Stimulated activated CD8-positive, alpha-beta memory T cell treated with anti-CD3 and anti-CD28 coated beads, Interleukin-2, amount 100 ng/mL, for 1 hour (primary cell): ENCODE measurements at places on chromosomes 7 and 10.

GRCh38 chr10:36038316-36038955 lies 396.3 kb upstream of the FZD8 start:
- DNase-seq = no peak

DNA sequence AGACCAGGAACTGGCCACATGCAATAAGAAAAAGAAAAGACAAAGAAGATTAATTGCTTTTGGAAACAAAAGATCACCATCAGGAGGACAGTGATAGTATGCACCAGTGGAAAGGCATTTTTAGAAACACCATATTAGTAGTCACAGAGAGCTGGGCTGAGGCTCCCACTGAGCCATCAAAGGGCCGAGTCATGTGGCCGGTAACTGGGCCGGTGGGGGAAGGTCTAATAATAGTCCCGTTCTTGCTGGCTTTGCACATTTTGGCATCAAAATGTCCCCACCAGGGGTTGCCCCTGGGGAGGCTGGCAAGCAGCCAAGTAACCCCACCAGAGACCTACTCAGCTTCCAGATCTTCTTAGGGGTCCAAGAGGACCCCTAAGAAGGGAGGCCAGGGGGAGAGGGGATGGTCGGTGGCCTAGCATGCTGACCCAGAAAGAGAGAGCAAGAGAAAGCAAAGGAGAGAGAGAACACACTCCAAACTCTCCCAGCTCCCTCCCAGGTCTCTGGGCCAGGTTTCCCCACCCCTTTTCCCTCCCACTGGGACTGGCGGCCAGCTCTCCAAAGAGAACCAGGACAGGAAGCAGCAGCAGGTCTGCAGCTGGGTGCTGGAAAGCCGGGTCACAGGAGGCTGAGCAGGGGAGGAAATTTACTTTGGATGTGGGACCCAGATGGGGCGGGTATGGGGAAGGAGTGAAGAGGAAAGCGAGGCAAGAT lies 70.2 kb upstream of the FGFR2 start:
- no peak for DNase-seq

GRCh38 chr7:123154231-123154860 lies 45.4 kb downstream of the SLC13A1 start:
- DNase-seq = no peak

- no peak for DNase-seq
Measured at GRCh38 chr10:99537086-99537988, 4.6 kb downstream of the NKX2-3 start.

DNA sequence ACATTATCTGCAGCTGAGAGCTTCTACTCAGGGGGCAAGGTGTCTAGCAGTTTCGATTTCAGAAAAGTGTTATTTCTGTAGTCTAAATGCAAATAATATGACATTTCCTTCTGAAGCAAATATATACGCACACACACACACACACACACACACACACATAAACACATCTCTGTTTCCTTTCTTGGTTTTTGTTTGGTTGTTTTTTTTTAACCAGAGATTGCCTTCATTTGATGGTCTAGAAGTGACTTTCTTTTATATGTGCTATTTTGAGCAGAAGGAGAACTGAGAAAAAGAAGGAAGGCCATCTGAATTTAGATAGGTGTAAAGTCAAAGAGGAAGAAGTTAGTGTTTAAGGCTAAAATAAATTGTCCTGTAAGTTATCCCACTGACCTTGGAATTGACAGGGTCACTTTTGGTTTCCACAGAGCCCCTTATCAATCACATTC lies 142.2 kb downstream of the TRIL start:
- no peak for DNase-seq

DNA sequence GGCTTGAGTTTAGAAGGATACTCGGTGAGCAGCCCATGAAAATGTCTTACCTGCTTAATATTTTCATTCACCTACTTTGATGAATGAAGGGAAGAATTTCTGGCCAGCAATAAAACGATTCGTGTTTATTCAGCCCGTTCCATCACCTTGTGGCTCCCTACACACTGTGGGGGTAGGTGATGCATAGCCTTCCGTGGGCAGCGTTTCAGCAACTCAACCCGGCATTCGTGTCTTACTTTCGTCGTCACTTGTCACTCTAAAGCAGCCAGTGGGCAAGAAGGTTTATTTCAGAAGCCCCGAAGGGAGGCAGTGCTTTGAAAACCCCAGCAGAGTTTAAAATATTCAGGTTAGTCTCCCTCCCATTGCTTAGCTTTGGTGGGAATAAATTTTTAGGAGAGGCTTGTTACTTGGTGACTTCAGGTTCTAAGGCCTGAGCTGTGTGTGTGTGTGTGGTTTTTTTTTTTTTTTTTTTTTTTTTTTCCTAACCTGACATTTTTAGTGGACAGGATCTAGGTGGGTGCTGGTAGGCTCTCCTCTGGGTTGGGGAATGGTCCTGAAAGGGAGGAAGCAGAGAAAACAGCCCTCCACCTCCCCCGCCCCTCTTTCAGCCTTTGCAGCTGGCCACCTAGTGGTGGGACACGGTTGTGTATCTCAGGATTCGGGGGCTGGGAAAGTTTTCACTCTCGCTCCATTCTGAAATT lies 1.8 kb downstream of the GRK5 start:
- DNase-seq = peak; percentile 30

GRCh38 chr10:17693009-17693408 lies 49.1 kb downstream of the STAM start:
- DNase-seq = no peak

- no peak for DNase-seq
Measured at GRCh38 chr7:70646536-70647248, 485.3 kb upstream of the GALNT17 start.

DNA sequence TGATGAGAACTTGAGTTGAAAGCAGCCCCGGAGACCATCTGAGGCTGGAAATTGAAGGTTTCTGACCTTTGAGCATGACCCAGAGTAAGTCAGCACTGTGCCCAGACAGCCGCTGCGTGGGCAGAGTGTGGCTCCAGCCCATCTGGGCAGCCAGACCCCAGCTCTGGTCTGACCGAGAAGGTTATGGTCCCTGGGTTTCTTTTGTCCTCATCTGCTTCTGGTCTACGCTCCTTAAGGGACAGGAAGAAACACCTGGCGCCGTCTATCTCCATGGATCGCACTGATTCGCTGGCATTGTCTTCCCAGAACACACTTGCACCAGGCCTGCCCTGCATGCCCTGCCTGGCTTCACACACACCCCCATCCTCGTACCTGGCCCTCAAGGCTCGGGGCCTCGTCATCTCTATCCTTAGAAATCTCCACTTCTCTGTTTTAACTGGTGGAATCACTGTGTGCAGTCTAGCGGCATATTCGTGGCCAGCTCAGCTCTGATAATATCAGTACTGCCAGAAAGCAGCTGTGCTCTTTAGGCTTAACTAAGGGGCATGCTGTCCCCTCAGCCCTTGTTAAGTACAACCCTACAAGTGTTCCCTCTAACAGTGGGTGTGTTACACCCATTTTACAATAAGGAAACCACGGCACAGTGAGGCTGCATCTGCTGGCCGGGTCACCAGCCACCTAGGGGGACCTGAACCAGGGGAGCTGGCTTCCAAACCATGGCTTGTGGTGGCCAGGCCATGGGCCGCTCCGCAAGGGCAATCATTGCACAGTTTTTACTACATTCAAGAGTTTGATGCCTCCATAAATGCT lies 127.7 kb downstream of the ADCY1 start:
- no peak for DNase-seq

GRCh38 chr7:127189074-127189473 lies 63.7 kb downstream of the GRM8 start:
- no peak for DNase-seq

GRCh38 chr7:14144538-14144937 lies 155.1 kb upstream of the ETV1 start:
- no peak for DNase-seq

GRCh38 chr10:16437540-16437894 lies 707 bp downstream of the PTER start:
- DNase-seq = no peak

- no peak for DNase-seq
Measured at GRCh38 chr10:133618851-133619250, 7.7 kb downstream of the FRG2B start.

GRCh38 chr10:123967626-123968243 lies 76.1 kb upstream of the CPXM2 start:
- no peak for DNase-seq

DNA sequence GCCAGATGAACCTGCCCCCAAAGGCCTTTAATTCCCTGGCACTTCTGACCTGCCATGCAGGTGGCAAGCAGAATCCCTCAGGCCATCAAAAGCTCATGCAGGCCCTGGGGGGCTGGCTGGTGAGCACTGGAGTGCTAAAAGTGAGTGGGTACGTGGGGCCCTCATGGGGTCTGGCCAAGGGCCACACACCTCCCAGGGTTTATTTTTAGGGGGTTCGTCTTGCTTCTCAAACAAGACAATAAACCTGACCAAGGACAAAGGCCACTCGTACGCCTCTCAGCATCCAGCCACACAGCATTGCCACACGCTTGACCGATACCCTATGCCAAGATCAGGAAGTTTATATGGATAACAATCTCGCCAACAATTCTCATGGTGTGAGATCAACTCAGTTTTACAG lies 33.1 kb upstream of the DOCK1 start:
- DNase-seq = no peak

GRCh38 chr7:92768501-92769393 lies 67.6 kb downstream of the CDK6 start:
- no peak for DNase-seq

DNA sequence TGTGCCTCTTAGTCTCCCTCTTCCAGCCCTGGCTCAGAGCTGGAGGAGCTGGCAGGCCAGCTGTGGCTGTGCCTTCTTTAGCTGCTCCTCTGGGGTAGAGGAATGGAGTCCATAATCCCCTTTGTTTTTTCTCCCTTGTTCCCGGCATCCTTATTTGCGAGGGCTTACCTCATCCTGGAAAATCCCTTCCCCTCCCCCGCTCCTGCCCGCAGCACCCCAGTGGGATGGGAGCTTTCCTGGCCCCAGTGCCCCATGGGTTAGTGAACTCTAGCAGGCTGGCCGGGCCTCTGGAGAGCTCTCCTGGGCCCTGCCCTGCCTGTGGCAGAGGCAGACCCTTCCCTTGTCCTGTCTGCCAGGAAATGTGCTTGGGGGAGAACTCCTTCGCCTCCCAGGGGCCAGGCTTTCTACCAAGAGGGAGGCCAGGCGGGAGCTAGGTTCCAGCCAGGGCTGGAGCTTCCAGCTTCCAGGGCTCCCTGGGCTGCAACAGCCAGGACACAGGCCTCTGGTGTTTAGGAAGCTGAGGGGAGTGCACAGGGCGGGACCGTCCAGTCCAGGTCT lies 16.5 kb upstream of the TRIM8 start:
- DNase-seq = no peak

GRCh38 chr10:78263521-78263988 lies 229.9 kb downstream of the RPS24 start:
- no peak for DNase-seq

DNA sequence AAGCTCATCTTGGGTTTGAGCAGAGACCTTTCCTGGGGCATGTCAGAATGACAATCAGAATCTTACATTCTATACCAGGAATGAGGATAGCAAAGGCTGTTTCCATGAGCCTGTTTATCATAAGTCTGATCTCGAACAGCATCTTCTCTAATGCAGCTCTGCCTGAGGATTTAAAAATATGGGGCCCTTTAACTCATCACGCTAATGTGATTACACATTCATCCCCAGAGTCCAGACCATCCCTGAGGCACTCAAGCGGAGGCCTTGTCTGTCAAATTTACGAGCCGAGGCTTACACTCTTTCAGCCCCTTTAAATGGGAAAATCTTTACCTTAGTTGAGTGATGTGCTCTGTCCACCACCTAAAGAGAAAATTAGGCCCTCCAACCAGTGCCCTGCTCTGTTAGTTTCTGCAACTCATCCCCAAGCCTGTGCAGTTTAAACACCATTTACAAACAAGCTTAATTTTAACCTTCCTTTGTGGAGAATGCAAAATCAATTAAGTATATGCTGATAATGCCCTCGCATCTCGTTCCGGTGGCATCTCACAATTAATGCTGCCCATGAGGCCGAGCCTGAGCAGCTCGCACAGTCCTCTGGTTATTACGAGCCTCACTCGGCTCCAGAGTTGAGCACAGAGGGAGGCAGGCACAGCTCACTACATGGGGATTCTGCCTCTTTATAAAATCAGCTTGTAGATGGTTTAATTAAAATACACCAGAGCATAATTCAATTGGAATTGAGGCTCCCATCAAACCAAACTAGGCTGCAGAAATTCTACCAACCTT lies 16.0 kb downstream of the CHST15 start:
- no peak for DNase-seq

DNA sequence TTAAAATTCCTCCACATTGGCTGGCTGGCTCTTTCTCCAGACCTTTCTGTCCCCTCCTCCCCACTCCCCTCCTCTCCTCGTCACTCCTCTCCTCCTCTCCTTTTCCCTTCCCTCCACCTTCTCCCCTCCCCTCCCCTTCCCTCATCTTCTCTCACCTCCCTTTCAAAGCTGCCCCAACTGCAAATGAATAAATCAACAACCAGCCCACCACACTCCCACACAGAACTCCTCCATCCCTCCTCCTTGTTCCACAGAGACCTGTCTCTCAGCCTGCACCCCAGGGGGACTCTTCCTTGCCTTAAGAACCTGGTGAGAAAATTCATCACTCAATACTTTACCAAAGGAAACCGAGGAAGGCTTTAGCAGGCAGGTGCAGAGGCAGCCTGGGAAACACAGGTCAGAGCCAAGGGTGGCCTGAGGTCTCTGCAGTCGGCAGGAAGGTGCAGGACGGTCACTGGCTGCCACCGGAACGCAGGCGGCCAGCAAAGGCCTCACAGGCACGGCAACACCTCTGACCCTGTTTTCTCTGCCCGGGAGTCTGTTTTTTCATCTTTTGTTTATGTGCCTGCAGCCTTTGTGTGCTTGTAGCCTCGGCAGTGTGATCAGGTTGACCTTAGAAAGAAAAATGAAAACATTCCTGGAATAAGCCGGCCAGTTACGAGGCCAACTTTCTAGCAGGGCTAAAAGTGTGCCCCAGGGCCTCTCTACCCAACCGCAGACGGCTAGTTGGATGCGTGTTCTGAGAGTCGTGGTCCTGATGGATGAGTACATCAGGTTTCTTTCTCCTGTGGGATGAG lies 207.6 kb upstream of the KLF6 start:
- no peak for DNase-seq

DNA sequence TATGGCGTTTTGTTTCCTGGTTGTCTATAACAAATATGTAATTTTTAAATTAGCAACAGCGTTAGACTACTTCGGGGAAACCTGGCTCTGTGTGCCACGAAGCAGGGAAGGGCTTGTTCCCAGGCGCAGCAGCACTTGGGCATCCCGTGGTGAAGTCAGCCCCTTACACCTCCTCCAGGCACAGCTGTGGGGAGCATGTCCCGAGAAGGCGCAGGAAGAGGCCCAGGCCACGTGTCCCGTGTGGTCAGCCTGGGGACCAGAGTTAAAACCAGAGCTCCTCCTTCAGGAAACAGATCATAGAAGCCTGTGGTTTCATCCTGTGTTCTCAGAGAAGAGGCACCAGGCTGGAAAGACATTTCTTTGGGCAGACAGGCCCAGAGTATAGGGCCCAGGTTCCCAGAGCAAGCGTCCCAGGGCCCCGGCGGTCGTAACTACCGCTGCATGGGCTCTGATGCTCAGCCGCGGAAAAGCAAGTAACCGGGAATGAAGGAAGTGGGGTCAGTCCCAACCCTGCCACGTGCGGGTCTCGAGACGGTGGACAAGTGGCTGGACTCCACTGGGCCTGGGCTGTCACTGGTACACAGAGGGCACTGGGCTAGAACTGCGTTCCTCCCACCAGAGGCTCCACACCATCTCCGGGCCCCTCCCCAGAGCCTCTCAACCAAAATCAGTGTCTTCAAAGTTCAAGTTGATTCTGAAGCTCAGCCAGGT lies 7.1 kb downstream of the NUDT1 start:
- no peak for DNase-seq
